ENCODE measurements at places on chromosomes 2 and 18.

GRCh38 chr2:162197069-162197825, 45.2 kb upstream of the GCG start:
- DNase-seq, result no peak

GRCh38 chr2:181626671-181627070, 30.2 kb downstream of the CERKL start:
- DNase-seq, result no peak

DNA sequence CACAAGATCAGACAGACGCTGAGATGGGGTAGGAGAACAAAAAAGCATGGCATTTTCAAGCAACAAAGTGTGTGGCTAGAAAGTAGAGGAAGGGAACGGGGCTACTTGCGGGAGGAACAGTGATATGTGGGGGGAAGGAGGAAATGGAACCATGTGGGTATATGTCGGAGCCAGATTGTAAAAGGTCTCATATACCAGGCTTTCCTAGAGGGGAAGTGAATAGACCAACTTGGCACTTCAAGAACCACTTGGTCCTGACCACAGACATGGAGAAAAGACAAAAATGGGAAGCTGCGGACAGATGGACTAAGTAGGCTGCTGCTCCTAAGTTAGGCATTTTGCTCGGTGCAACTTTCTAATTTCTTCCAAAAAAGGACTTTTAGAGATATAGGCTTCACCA, 196.0 kb downstream of the DCC start:
- DNase-seq, result no peak

DNA sequence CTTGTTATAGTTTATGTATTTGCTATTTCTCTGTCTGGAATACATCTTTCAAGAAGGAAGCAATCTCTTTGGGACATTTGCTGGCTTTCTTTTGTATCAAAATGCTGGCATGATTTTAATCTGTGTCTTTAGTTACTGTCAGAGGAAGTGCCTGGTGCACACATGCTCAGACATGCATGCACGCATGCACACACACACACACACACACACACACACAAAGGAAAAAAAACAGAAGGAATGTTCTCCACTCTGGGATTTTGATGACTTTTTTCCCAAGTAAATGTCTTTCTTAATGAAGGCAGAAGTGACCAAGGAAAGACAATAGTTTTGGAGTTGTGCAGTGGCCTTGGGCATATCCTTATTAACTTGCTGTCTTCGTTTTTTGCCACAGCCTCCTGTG, 6.7 kb downstream of the GNAL start:
- DNase-seq, result no peak

- no peak for DNase-seq
These were observed 27.3 kb downstream of the INO80C start for GRCh38 chr18:35470435-35470834.

- DNase-seq, result no peak
These were observed 103.3 kb downstream of the MYO5B start for GRCh38 chr18:50091509-50092244.

GRCh38 chr2:138359532-138359931, 142.0 kb upstream of the SPOPL start:
- DNase-seq, result no peak

DNA sequence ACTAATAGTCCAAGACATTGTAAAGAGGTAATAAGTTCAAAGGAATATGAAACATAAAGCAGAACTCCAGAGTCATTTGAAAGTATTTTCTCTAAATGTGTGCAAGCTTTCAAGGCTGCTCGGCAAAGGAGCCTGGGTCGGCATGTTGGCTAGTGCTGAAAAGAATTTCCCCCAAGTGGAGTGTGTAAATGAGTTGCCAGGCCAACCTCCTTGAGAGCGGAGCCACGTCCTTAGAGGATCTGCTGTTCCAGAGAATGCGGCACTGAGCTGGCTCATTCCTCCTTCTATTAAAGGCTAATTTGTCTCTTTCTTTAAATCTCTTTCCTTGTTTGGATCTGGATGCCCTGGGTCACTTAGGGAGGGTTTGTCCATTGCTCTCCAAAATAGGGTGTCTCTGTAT, 127.5 kb downstream of the RDH14 start:
- DNase-seq, result no peak

DNA sequence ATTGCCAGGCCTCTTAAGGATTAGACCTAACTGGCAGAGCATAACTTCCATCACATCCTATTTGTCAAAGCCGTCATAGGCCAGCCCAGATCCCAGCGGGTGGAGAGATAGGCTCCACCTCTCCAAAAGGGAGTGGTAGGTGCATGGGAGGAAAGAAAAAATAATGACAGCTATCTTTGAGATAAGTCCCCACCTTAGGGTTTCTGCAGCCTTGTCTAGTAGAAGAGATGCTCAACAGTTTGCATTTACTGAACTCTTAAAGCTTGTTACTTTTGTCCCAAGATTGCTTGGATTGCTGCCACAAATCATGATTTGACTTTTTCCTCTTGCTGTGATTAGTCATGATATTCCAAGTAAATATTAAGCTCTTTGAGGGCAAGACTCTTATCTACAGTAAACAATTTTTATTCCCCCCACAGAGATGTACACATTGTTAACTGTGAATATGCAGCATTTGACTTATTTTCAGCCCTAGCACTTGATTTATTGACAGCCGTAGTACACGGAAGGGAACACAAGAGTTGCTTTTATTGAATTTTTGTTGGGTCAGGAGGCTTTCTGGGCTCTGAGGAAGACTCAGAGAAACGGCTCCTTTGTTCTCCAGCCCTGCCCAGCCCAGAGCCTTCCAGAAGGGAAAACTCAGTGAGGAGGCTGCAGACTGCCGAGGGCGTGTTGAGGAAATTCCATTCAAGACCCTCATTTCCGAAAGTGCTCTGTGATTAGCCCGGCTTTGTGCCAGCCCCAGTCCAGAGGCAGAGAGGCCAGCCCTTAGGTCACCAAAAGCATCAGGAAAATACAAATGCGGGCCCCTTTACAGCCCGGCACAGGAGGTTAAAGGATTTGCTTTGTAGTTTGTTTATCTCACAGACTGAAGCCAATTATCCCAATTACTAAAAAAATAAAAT, 75.5 kb upstream of the ZNF532 start:
- DNase-seq, result peak; percentile 99

GRCh38 chr2:190670182-190670946, 21.5 kb downstream of the NAB1 start:
- DNase-seq, result no peak

- DNase-seq, result no peak
These were observed at the start of gene SH3YL1 for GRCh38 chr2:263774-264492. TSS of gene SH3YL1 (minus strand) at chr2:264032. CDS start at chr2:263984, 48 bp downstream.

DNA sequence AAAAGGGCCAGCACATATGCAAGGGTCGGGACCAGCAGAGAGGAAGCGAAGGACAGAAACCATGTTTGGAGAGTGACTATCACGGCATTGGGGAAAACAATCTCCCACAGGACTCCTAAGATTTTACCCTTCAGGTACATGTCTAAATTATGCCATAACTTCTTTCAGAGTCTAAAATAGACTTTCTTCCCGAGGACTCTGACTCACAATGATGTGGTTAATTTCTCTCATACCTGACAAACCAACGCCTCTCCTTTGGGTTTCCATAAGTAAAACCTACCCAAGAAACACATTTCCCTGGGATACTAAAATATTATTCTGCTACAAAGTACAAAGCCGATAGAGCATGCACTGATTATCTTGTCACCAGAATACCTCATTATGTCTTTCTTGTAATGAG, 127.8 kb upstream of the NETO1 start:
- DNase-seq, result no peak

DNA sequence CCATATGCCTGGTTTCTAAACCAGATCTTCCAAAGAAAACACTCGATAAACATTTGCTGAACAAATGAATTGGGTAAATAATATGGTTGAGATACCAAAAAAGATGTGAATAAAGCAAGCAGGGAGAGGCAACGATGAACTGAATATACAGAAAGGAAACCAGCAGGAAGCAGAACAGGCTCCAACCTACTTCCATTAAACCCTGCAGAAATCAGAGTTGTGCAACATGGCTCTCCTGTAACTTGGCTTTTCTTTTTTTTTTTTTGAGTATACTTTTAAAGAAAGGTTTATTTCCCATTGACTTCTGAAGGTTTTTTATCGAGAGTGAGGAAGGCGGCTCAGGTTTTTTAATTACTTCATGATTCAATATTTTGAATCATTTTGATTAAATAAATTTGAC, 23.5 kb downstream of the ITSN2 start:
- DNase-seq, result no peak

GRCh38 chr2:138893746-138894145, 113.6 kb upstream of the NXPH2 start:
- no peak for DNase-seq

DNA sequence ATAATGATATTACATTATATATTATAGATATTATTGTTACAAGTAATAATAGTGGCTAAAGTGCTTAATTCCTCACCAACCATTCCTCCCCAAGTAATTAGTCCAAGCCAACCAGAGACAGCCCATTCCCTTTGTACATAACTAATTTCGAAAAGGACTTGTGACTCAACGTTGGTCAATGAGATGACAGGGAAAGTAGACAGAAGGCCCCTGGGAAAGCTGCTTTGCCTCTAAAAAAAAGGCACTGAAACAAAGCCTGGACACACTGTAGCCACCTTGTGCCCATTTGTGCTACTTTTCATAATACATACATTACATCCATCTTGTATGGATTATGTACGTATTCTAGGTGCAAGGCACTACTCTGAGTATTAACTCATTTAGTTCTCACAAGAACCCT, 28.8 kb downstream of the COLEC12 start:
- no peak for DNase-seq

DNA sequence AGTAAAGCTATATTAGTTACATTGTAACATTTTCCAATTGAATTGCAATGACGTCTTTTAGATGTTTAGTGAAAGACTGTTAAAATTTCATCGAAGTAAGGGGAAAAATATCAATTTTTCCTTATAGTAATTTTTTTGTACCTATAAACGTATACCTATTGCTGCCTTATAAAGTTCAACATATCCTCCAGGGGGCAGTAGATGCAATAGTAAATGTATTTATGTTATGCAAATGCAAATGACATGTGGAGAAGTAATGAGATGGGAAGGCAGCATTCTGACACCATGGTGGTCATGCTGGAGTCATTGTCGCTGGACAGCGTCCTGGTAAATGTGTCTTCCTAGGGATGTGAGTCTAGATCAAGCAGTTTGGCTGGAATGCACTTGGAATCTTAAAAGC, 38.7 kb downstream of the MSTN start:
- peak; percentile 35 for DNase-seq

- DNase-seq, result no peak
These were observed 29.0 kb upstream of the KCNG2 start for GRCh38 chr18:79768745-79769144.

- DNase-seq, result peak; percentile 0
These were observed 272.5 kb upstream of the KCNJ3 start for GRCh38 chr2:154425994-154426393.

DNA sequence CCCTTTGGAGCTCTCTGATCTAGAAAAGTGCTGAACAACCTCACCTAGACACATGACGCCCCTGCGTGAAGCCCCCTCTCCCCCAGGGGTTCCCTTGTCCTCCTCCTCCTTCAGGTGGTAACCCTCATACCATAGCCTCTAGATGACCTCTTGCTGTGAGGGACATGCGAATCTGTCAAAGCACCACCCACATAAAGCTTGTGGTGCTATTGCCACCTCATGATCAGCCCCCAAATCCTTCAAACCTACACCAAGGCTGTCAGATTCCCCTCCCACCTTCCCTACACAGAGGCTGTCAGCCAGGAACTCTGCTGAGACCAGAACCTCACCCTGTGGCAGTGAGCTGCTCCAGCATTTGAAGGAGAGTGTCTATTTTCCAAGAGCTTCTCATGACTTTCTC, 43.1 kb upstream of the TEX51 start:
- no peak for DNase-seq

- DNase-seq, result no peak
These were observed 4.5 kb upstream of the GAL3ST2 start for GRCh38 chr2:241772063-241772499.

- DNase-seq, result no peak
These were observed 391.2 kb downstream of the PTPRM start for GRCh38 chr18:7958081-7958896.

GRCh38 chr2:43298500-43298899, 72.1 kb upstream of the ZFP36L2 start:
- no peak for DNase-seq

DNA sequence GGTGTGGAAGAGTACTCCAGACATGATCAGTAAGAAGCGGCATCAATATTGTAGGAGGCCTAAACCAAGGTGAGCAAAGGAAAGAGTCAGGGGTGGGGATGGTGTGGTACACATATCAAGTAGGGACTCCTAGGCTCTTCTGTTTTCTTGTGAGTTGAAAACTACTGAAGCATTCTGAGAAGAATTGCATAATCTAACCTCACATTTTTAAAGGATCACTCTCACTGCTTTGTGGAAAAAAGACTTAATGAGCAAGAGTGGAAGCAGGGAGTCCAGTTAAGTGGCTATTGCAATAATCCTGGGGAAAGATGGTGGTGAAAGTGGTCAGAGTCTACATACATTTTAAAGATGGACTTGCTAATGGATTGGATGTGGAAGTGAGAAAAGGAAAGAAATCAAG, 899.5 kb upstream of the FAM98A start:
- DNase-seq, result no peak

- DNase-seq, result no peak
These were observed 35.2 kb downstream of the LPIN1 start for GRCh38 chr2:11781602-11782001.

GRCh38 chr2:176421297-176422050, 152.2 kb downstream of the MTX2 start:
- DNase-seq, result no peak

DNA sequence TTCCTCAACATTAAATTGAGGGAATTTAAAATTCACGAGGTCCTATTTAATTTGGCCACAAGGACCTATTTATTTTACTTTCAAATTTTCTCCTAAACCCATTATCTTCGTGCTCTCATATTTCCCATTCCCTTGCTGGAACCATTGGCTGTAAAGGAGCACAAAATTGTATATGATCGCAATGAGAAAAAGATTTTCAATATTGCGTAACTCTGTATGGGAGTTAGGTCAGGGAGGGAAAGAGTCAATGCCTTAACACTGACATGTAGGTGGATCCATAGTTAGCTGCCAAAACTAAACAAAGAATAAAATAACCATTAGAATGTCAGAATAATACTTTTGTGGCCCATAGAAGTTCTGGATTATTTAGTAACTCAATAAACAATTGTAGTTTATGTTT, 40.6 kb upstream of the ZC3H15 start:
- no peak for DNase-seq

DNA sequence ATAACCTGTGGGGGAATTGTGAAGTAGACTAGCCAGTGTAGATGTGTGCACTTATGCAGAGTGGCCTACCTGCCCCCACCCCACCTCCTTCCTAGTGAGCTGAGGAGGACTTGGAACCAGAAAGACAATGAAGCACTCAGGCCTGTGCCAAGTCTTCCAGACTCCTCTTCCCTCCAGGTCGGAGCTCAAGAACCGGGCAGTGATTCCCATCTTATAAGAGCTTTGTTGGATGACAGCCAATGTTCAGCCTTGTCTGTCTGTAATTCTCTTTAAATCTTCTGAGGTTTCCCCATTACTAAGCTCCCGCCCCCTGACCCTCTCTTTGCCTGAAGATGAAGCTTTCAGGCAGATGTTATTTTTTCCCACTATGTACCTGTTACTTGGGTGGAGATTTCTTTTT, 121.0 kb downstream of the SMAD2 start:
- no peak for DNase-seq

- no peak for DNase-seq
These were observed 1354.9 kb downstream of the SUCLG1 start for GRCh38 chr2:83104202-83104601.
